DMS153 (cell line): ENCODE measurements at places on chromosomes 13 and 19.

GRCh38 chr19:53333066-53333462 lies 485 bp upstream of the ZNF845 start:
- DNase-seq: peak; percentile 63

GRCh38 chr13:54647275-54647674 lies 1618.7 kb downstream of the OLFM4 start:
- no peak for DNase-seq

- DNase-seq: no peak
Measured at GRCh38 chr13:27541386-27541785, 78.9 kb downstream of the LNX2 start.

DNA sequence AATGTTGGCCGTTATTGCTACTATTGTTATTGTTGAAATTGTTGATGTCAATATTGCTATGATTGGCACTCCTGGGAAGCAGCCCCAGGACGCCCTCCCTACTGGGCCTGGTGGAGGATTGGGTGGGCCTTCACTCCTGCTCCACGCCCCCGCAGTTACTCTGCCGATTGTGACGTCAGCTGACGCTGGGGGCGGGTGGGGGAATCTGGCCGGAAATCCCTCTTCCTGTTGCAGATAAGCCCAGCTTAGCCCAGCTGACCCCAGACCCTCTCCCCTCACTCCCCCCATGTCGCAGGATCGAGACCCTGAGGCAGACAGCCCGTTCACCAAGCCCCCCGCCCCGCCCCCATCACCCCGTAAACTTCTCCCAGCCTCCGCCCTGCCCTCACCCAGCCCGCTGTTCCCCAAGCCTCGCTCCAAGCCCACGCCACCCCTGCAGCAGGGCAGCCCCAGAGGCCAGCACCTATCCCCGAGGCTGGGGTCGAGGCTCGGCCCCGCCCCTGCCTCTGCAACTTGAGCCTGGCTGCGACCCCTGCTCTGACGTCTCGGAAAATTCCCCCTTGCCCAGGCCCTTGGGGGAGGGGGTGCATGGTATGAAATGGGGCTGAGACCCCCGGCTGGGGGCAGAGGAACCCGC lies at the start of gene ETV2:
ETV2 (plus strand) TSS at position 231 of the 637 bp plus-strand sequence. CDS start 716 bp downstream, outside the sequence.
- no peak for DNase-seq

- DNase-seq: no peak
Measured at GRCh38 chr19:32388393-32388855, 17.1 kb upstream of the DPY19L3 start.

- peak; percentile 40 for DNase-seq
Measured at GRCh38 chr13:91946498-91947070, 548.2 kb downstream of the GPC5 start.
